Type B pancreatic cell (in vitro differentiated cells): ENCODE measurements at places on chromosomes 3 and 15. TPM values are rescaled to one million over a fixed set of nuclear protein-coding genes. Genes with fewer than 3 reads are reported as not detected.

Gene PRICKLE2
- 10.0 and 23.6 TPM in 2 replicates for total RNA-seq

DNA sequence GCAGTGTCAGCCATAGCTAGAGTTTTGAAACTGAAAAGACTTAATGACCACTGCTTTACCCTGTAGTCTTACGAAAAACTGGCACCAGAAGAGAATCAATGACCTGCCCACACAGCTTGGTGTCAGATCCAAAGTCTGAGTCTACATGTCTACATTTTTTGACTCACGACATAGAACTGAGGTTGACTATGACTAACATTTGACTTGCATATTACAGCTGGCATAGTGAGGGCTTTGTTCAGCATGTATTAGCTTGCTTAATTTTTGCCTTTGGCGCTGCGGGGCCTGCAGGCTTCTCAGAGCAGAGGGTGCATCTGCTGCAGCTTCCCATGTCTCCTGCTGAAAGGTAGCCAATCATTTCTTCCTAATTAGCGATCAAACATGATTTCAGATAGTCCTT, 167.0 kb downstream of the EBLN2 start:
- H3K27ac ChIP-seq: no peak overlapping the region
- H3K36me3 ChIP-seq: no peaks in the 10 kb centered on the region
- no peak for DNase-seq
- H3K4me3 ChIP-seq: no peak overlapping the region
- peaks cover 24% of the 10 kb centered on the region for H3K4me1 ChIP-seq

DNA sequence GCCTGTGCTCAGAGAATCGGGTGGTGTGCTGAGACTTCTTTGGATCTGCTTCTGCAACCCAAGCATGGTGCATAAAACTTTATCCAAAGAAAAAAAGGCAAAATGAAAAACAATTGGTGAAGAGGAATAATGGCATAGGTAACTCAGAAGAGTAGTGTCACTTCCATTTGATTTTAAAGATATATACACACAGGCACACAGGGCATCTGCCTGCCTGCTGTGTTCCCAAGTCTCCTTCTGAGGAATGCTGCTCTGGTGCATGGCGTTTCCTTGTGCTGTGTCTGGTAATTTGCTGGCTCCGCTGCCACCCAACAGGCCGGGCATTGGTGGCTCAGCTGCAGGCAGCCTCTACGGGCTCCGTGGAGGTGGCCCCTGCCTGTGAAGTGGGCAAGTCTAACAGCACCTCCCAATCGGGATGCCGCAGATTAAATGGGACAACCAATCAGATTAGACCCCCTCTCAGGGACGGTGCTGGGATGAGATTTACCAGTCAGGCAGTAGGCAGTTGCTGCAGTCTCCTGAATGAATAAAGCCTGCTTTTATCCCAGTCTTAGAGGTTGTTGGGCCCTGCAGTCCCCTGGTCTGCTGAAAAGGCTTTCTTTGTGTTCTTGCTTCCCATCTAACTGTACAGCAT, 253.7 kb upstream of the RASGRP1 start:
- no peak overlapping the region for H3K4me3 ChIP-seq
- DNase-seq: no peak
- H3K36me3 ChIP-seq: no peaks in the 10 kb centered on the region
- H3K27me3 ChIP-seq: peaks cover 38% of the 10 kb centered on the region
- no peak overlapping the region for H3K27ac ChIP-seq
- H3K4me1 ChIP-seq: peaks cover 12% of the 10 kb centered on the region

DNA sequence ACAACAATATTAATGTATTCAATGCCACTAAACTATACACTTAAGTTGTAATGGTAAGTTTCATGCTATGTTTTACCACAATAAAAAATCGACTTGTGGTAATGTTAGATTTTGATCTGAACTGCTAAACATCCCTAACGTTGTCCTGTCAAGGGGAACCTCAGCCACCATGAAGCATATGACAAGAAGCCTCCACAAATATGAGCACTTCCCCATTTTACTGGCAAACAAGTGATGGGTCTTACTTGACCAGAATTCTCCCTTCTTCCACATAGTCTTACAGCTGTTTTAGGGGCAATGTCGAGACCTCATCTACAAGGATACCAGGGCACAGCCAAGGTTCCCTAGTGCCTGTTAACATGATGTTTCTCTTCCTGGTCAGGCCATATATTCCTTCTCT, 124.2 kb upstream of the ABI3BP start:
- no peaks in the 10 kb centered on the region for H3K27me3 ChIP-seq
- H3K4me1 ChIP-seq: no peaks in the 10 kb centered on the region
- H3K27ac ChIP-seq: no peak overlapping the region
- no peak for DNase-seq
- H3K36me3 ChIP-seq: no peaks in the 10 kb centered on the region

Gene FAM81A
- 0.67 and 1.4 TPM in 2 replicates for total RNA-seq
